Fibroblast of skin of abdomen (primary cell): ENCODE measurements at places on chromosomes 11 and 22.
A peak's percentile ranks its signal among the peaks of the same experiment; 100 is the strongest.

- DNase-seq: no peak
Observed at GRCh38 chr22:25077964-25078363, 121.7 kb upstream of the CRYBB3 start.

GRCh38 chr22:37533995-37534394 lies 14.8 kb upstream of the CARD10 start:
- peak; percentile 67 for DNase-seq

DNA sequence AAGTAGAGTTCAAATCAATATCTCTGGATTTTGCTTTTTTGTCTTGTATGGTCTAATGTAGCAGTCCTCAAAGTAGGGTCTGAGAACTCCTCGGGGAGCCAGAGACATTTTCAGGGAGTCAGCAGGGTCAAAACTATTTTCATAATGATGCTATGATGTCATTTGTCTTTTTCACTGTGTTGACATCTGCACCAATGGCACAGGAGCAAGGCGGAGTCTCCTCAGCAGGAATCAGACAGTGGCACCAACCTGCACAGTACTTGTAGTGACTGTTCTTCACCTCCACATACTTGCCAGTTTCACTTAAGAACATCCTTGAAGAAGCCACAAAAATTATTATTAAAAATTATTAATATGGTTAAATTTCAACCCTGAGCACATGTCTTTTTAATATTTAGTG lies 14.9 kb upstream of the FXYD6 start:
- no peak for DNase-seq

DNA sequence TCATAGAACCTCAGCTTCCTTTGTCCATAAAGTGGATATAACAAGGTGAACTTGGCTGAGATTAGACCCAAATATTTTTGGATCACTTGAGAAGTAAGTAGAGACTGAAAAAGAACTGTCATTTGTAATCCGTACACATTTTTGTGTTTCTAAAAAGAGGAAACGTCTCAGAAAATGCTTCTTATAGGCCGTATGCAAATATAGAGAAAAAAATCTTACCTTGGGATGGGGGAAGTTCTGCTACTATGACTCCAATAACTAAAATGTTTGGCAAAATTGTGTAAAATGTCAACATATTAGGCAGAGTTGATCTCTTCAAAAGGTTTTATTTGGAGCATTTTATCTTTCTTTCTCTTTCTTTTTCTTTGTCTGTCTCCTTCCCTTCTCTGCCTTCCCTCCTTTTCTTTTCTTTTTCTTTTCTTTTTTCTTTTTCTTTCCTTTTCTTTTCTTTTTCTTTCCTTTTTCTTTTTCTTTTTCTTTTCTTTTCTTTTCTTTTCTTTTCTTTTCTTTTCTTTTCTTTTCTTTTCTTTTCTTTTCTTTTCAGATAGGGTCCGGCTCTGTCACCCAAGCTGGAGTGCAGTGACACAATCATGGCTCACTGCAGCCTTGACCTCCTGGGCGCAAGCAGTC lies 48.2 kb downstream of the ADM start:
- no peak for DNase-seq

DNA sequence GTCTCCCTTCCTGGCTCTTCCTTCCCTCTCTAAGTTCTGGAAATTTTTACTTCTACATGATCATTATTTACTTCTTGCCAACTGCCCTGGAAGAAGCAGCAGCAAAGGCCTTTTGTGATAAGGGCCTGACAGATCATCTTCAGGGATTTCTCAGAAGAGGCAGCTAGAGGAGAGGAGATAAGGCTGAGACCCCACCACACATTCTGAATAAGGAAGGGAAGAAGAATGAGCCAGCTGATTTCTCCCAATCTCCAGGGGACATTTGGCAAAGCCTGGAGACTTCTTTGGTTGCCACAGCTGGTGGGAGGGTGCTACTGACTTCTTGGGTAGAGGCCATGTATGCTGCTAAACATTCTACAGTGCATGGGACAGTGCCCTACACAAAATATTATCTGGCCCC lies 122.4 kb upstream of the OR9Q1 start:
- no peak for DNase-seq

- DNase-seq: no peak
Observed at GRCh38 chr22:22552630-22553029, 6.4 kb downstream of the PRAME start.

DNA sequence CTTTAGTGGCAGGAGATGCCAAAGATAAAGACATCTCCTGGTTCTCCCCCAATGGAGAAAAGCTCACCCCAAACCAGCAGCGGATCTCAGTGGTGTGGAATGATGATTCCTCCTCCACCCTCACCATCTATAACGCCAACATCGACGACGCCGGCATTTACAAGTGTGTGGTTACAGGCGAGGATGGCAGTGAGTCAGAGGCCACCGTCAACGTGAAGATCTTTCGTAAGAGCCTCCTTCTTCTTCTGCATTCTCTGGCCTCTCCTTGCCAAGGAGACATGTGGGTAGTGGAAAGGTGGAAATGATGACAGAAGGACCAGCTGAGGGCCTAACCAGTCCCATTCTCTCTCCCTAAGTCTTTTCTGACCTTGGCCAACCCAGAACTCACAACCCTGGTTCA lies 110.1 kb upstream of the TTC12 start:
- DNase-seq: no peak

GRCh38 chr11:19433367-19433766 lies 192.6 kb upstream of the E2F8 start:
- no peak for DNase-seq

DNA sequence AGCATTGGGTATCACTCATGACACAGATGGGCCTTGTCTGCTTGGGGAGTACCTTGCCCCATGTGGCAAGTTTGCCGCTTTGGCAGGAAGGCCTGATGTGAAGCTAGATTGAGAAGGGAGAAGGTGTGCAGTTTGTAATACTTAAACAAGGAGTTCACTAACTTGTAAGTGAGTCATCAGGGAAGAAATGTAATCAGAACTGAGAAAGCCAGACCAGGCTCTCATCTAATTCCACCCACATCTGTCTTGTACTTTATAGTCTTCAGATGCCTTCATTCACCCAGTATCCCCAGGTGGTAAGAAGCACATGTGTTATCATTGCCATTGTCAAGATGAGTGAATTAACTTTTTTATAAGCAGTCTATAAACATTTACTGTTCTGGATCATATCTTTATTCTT lies 116.0 kb upstream of the DDI1 start:
- DNase-seq: peak; percentile 44

GRCh38 chr22:20571078-20571503 lies 63.7 kb downstream of the MED15 start:
- no peak for DNase-seq

DNA sequence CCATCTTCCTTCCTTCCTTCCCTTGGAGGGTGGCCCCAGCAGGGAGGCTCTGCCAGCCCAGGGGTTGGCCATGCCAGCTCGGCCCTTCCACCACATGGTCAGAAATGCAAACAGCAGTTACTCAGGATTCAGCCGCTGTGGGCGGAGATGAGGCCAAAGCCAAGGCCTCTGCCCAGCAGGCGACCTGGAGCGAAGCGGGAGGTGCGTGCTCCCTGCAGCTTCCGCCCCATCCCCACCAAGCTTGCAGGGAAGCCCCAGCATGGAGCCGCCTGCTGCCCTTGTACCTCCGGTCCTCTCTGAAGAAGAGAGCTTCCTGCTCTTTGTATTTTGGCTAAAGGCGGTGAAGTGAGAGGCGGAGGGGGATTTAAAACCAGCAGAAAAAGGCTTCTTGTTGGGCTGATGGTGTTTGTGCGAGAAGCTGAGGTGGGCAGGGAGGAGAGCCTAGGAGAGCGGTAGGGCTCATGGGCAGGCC lies 50.4 kb downstream of the ANO1 start:
- DNase-seq: peak; percentile 16

GRCh38 chr11:73218830-73219215 lies 742 bp downstream of the P2RY2 start:
- DNase-seq: no peak

DNA sequence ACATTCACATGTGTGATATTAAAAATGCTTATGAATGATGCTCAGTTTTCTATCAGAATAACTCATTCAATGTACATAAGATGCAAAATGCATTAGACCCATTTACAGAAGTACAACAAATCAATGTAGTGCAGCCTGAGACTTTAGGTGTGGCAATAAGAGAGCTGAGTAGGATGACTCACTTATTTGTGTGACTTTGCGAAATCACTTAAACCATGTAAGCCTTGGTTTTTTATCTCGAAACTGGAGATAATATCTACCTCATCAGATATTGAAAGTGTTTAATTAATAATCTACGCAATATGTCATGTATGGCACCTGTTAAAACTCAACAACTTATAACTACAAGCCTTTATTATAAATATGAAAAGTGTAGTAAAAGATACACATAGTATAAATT lies 105.7 kb upstream of the LUZP2 start:
- peak; percentile 35 for DNase-seq

- no peak for DNase-seq
Observed at GRCh38 chr11:119754656-119755355, 25.8 kb upstream of the NECTIN1 start.

DNA sequence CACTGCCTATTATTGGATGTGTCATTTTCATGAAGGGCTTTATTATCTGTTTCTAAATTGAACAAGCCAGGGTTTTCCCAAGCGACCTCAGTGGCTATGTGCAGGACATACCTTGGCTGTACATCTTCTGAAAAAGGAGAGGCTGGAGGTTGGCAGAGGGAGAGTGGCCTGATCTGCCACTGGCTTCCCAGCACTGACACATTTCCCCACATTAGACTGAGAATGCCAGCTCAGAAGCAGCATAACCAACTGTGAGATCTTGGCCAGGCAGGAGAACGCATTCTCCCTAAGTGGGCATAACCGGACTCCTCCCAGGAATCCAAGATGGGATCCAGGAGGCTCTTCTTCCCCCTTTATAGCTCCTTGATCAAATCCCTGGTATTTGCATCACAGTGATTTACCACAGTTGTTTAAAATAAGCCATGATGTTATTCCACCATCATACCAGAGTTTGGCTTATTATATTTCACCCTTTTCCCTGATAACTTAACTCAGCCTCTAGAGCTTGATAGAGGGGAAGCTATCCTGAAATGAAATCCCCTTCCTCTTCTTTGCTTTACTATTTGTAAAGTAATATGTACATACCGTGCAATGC lies 33.8 kb downstream of the AMOTL1 start:
- DNase-seq: no peak

GRCh38 chr11:33553486-33553885 lies 147.1 kb downstream of the C11orf91 start:
- no peak for DNase-seq

DNA sequence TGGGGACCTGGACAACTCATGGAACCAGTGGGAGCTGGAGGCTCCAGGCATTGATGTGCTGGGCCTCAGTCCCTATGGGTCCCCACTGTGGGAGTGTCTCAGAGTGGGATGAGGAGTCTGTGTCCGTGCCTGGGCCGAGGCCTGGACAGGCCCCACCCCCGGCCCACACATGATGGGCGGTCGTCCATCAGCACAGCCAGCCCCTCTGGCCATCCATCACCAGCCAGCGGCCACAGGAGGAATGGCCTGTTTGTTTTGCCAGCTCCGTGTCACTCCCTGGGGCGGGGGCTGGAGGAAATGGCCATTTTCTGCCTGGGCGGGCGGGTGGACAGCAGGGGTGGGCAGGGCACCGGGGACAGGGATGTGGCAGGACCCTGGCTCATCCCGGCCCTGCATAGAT lies 13.0 kb upstream of the TBX1 start:
- DNase-seq: no peak

GRCh38 chr11:35750981-35751663 lies 88.5 kb downstream of the TRIM44 start:
- no peak for DNase-seq

DNA sequence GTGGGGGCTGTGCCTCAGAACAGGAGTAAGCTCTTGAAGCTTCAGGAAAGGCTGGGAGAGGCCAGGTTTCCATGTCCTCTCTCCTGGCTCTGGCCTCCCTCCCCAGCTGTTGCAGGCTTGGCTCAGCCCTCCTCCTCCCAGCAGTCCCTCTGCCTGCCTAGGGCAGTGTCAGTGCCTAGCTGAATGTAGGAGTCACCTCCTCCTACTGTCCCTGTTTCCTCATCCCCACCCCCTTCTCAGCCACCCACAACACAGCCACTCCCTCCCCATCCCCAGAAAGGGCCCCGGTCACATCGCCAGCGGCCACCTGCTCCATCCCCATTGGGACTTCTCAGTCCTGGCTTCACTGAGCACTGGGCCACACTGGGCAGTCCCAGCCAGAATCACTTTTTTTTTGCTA lies 2.9 kb upstream of the FBLN1 start:
- DNase-seq: no peak

DNA sequence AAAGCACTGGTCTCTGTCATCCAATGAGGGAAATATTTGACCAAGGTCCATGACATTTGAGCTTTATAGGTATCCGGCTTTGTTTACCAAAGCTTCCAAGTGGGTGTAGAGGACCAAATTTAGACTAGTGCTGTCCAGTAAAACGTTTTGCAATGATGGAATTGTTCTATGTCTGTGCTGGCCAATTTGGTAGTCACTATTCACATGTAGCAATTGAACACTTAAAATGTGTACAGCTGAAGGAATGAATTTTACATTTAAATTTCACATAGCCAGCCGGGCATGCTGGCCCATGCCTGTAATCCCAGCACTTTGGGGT lies 118.0 kb downstream of the PKNOX2 start:
- DNase-seq: no peak

DNA sequence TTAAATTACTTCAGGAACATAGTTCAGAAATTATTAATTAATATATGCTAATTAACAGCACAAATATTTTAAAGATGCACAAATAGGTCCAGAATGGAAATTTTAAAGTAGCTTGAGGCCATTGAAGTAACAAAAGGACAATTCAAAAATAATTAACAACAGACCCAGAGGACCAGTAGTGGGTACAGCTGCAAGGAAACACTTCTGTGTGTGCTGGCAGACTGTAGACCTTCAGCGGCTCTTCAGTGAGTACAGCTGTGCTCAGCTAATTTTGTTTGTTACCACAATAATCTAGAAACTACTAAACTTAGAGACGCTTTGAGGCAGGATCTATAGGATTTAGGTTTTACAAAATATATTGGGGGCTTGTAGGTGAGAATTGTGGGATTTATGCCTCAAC lies 103.8 kb downstream of the GRIA4 start:
- DNase-seq: no peak

DNA sequence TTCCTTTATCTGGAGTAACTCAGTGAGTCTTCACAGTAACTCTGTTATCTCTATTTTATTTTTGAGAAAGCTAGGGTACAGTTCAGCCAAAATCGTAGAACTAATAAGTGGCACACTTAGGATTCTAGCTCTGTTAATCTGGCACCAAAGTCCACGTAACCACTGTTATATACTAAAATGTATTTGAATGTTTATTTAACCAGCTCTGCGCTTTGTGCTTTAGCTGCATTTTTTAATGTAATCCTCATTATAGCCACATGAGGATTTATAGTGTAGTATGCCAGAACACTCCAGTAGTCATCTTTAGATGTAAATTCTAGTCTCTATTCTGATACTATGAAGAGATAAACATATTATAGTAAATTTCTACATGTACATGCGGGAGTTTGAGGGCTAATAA lies 36.8 kb downstream of the YAP1 start:
- no peak for DNase-seq

DNA sequence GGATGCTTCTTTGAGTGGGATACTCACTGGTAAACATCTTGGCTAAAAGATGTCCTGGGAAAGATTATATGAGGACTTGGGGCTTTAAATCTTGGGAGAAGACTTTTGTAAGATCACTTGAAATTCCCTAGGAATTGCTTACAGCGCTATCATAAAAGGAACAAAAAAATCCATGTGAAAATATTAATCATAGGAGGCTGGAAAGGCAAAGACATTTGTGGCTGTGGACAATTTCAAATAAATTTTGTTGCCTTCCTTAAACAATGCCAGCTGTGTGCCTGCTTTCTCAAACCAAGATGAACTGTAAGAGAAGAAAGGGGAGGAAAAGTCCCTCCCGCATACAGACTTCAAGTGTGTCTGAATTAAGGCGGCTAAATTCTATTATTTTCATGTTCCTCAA lies 75.6 kb downstream of the SNX19 start:
- peak; percentile 56 for DNase-seq
